ENCODE measurements at places on chromosomes 5 and 9.

DNA sequence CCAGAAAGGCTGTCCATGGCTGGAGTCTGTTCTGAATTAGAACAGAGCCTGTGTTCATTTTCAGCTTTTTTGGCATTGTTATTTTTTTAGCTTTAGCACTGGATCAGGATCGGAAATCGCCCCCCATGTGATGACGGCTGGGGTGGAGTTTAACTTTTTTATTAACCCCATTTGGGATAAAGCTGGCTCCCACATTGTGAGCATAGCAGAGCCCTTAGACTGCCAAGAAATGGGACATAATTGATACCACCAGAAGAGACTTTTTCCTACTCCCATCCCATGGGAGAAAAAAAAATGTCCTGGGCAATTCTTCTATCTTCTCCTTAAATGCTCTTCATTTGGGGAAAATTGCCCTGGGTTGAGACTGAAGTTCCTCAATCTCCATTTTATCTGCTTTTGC, 52.4 kb downstream of the SLIT3 start:
- no peak for DNase-seq

- no peak for DNase-seq
Measured at GRCh38 chr5:159797261-159797970, 118.9 kb upstream of the ADRA1B start.

GRCh38 chr5:93915142-93915553, 173.7 kb upstream of the POU5F2 start:
- no peak for DNase-seq

GRCh38 chr5:33807771-33808170, 84.0 kb downstream of the ADAMTS12 start:
- DNase-seq = no peak

GRCh38 chr9:28547527-28547926, 974.2 kb upstream of the C9orf72 start:
- DNase-seq = no peak

GRCh38 chr5:107401470-107402122, 269.1 kb downstream of the EFNA5 start:
- no peak for DNase-seq

- no peak for DNase-seq
Measured at GRCh38 chr9:79778581-79778980, 206.8 kb downstream of the TLE4 start.

- no peak for DNase-seq
Measured at GRCh38 chr5:120516805-120517204, 52.7 kb downstream of the PRR16 start.

- no peak for DNase-seq
Measured at GRCh38 chr9:86926145-86926544, 21.2 kb downstream of the GAS1 start.

DNA sequence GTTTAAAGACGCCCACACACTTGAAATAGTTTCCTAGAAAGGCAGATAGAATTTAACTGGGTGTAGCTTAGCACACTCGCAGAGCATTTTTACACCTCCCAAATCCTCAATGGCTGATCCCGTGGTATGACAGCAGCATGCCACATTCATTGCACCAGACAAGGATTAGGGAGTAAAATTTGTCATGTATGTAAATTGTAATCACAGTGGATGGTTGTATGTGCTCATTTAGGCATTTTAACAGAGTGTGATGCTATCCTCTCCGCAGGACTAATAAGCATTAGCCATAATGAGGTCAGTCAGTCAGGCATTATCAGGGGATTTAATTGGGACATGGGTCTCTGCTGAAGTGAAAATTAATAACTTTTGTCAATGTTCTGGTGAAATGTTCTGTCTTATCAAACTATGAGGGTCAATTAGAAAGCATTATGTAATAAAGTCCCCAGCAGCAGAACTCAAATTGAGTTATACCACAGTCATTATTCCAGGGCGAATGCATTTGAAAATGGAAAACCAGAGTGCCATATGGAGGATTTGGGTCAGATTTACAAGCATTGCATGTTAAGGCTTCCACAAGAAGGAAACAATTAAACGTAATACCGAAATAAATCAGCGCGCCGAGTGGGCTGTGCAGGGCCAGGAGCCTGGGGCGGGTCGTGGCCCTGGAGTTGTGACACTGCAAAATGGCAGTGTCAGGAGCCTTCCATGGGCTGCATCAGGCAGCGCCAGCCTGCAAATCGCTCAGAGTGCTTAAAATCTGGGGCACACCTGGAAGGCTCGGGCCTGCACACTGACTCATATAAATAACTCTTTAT, 602.2 kb downstream of the BNC2 start:
- DNase-seq = no peak

GRCh38 chr5:112604732-112605630, 132.7 kb upstream of the APC start:
- no peak for DNase-seq

DNA sequence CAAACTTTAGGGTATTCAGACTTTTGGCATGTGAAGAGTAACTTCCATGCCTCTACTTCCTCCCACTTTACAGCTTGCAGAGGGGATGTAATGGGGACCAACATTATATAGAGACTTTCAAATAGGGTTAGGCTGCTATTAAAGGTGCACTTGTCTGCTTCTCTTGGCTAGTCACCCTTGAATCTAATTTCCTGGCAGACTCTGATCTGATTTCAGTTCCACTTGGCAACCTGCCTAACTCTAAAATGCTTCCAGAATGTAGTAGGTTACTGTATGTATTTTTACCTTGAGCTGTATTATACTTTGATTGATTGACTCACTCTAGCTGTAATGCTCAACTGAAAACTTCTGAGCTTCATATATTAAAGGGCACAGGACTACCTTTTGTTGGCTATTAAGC, 693.4 kb downstream of the KCTD16 start:
- DNase-seq = no peak

DNA sequence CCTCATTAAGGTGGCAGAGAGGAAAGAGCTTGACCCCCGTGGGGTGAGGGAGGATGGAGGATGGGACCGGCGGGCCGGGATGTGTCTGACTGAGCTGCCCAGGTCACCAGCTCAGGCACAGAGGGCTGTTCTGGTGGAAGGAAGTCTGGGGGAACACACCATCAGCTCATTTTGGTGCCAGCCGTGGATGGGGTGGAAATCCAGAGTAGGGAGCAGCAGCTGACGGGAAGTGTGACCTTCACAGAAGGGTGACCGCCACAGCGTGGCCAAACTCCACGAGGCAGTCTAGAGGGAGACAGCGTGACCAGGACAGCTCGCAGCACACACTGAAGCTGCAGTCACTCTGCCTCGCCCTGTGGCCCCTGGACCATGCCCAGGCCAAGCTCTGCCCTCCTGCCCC, 45.3 kb upstream of the PHYKPL start:
- no peak for DNase-seq

- no peak for DNase-seq
Measured at GRCh38 chr9:98652741-98653140, 56.0 kb downstream of the GABBR2 start.

GRCh38 chr5:32740651-32741050, 29.5 kb downstream of the NPR3 start:
- no peak for DNase-seq

DNA sequence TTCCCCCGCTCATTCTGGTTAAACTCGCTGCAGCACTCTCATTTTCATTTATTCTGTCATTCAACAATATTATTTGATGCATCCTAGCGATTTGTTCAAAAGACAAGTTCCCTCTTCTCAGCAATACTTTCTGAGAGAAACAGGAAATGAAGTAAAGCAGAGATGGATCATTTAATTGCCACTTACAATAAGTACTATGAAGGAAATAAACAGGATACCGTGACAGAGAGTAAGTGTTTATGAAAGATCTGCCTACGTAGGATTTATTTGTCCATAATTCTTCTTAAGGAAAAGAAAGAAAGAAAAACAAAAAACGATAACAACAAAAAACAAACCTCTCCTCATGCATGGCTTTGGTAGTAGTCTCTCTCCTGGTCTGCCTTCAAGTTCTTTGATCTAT, 406.8 kb upstream of the ZNF608 start:
- no peak for DNase-seq

- no peak for DNase-seq
Measured at GRCh38 chr5:89849830-89850512, 559.6 kb downstream of the CETN3 start.

GRCh38 chr5:147309621-147310020, 74.8 kb downstream of the STK32A start:
- no peak for DNase-seq

DNA sequence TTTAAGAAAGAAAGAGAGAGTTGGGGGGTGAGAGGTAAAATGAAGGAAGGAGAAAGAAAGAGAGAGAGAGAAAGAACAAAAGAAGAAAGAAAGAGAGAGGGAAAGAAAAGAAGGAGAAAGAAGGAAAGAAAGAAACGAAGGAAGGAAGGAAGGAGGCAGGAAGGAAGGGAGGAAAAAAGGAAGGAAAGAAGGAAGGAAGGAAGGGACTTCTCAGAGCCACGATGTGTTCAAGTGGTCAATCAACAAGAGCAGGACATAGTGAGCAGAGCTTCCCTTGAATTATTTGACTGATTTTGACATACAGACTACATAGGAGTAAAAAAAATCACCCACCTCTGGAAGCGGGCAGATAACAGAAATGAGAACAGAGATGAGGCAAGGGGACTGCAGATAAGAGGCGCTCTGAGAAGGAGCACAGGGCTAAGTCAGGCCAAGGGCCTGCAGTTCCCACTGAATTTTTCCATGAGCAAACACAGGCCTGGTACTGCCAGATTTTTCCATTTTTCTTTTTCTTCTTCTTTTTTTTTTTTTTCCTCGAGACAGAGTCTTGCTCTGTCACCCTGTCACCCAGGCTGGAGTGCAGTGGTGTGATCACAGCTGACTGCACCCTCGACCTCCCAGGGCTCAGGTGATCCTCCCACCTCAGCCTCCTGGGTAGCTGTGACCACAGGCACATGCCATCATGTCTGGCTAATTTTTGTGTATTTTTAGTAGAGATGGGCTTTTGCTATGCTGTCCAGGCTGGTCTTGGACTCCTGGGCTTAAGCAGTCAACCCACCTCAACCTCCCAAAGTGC, 77.7 kb upstream of the IL17B start:
- no peak for DNase-seq
